ENCODE measurements at places on chromosomes 4 and X. TPM values are rescaled to one million over a fixed set of nuclear protein-coding genes. Genes with fewer than 3 reads are reported as not detected.

DNA sequence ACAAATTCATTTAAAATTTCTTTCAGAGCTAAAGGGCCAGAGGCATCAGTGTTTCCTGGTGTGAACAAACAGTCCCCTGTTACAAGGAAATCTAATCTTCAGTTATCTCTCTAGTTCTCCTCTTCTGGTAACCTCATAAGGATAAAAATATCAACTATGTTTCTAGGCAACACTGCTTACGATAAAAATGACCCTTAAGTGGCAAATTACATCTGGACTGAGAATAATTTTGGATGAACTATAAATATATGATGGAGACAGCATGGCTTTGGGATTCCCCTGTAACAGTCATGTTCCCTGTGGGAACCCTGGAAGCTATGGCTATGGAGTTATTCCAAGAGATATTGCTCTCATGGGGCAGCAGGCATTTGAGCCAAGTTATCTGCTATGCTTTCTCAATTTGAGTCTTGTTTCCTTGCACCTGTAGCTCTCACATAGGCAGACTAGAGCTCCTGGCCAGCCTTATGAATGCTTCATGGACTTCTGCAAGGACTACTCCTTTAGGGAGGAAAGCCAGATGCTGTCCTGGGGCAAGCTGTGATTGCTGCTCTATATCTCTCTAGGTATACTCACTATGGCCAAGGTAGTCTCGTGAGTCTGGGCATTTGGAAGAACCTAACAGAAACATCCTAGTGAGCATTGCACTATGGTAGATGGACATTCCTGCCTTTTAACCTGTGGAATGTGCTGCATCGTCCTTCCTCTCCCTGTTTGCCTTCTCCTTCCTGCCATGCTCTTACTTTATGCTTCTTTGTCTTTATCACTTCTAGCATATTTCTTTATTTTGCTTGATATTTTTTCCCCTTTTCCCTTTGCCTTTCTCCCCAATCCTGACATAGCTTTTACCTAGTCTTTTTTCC, 14.2 kb downstream of the C4orf33 start:
- DNase-seq: no peak

DNA sequence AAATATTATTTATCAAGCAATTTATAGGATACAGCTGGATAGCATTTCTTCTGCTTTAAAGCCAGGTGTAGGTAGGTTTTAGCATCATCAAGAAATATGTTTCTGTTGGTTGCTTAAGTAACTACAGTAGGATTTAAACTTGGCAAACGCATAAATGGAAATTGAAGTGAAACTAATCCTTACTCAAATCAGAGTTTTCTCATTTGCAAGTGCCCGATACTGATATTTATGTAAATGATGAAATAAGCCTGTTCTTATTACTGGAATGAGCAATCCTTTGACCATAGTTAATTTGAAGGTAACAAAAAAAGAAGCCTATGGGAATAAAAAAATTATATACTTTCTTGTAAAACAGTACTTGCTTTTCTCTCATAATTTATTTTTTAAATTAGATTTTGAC, 23.2 kb upstream of the PIGA start:
- DNase-seq: no peak

GRCh38 chr4:67779631-67780030, 25.4 kb upstream of the GNRHR start:
- no peak for DNase-seq

DNA sequence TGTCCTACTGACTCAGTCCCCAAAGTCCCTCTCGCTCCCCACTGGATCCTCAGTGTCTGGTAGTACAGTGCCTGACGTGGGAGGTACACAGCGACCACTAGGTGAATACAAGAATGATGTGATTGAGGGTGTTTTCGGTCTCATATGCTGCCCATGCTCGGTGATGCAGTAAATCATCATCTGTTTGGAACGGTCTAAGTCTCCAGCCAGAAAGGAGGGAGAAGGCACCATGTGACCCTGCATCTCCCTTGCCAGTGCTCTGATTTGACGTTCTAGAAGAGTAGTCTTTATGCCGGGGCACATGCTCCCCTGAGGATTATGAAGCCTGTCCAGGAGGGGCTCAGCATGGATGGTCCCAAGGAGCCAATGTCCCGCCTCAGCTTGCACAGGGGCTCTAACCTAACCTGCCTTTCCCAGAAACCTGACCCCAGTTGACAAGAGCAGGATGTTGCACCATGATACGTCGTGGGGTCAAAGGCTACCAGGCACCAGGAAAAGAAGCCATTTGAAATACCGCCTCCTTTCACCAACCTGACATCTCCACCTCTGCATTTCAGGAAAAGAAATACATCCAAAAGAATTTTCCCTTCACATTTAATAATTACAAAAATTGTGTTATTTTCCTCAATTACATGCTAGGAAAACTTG, 13.8 kb upstream of the PLXNB3 start:
- no peak for DNase-seq

DNA sequence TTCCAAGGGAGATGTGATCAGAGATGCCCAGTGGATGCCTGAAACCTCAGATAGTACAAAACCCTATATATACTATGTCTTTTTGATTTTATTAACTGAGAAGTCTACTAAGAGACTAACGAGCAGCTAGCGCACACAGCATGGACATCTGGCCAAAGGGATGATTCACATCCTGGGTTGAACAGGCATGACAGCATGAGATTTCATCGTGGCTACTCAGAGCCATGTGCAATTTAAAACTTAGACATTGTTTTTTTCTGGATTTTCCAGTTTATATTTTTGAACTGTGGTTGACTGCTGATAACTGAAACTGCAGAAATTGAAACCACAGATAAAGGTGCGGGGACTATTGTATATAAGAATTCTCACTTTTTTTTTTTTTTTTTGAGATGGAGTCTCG, 2252.9 kb upstream of the AGA start:
- DNase-seq: no peak

GRCh38 chrX:23883737-23884354, 23.9 kb downstream of the APOO start:
- no peak for DNase-seq

GRCh38 chr4:177057186-177057585, 252.5 kb upstream of the NEIL3 start:
- no peak for DNase-seq

- DNase-seq: no peak
Measured at GRCh38 chr4:168248176-168248710, 70.3 kb downstream of the DDX60 start.

GRCh38 chr4:39846120-39846519, 131.6 kb downstream of the PDS5A start:
- no peak for DNase-seq

DNA sequence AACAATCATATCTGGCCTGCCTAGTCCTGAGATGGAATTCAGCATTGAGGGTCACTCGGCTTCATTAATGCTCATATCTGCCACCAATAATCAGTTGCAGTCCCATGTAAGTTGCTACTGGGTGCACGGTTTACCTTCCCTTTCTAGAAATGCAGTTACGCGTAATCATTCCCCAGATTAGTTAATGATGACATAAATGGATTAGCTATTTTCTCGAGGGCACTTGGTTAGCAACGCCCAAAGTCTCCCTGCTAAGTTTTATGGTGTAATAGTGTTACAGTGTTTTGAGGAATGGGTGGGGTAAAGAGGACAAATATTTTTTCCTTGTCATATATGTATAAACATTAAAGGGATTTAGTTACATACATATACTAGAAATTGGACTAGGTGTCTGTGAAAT, 118.8 kb downstream of the MID1 start:
- no peak for DNase-seq

Gene ATP2B3
- not detected for total RNA-seq

Gene CCSER1
- 15.3 TPM for total RNA-seq

Gene MSANTD1
- total RNA-seq: 2.2 TPM

Gene PIR
- total RNA-seq: 4.3 TPM
